ENCODE measurements at places on chromosomes 11 and 22.

GRCh38 chr11:313787-314553 is at the start of gene IFITM1:
TSS of gene IFITM1 (plus strand) at chr11:314040. CDS start at chr11:314171, 131 bp downstream.
- DNase-seq, result peak; percentile 76

GRCh38 chr11:71438650-71439049 is 9.5 kb downstream of the DHCR7 start:
- no peak for DNase-seq

DNA sequence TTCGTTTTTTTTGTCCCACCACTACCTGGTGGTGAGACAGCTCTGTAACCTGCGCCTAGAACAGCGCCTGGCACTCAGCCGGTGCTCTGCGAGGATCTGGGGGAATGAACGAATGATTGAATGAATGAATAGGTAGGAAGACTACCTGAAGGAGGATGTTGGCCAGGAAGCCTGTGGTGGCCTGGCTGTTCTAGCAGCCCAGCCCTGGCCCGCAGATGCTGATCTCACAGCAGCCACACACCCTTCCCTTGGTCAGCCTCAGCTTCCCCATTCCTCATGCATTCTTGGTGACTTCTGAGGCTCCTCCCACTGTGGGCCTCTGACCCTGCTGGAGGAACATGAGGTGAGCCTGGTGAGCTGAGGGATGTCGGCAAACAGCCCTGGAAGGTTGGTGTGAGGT is 3.7 kb downstream of the TRPM5 start:
- DNase-seq, result no peak

GRCh38 chr11:70510106-70510505 is 111.8 kb downstream of the CTTN start:
- DNase-seq, result no peak

- DNase-seq, result no peak
Observed at GRCh38 chr22:46297151-46297812, 612 bp downstream of the GTSE1 start.

GRCh38 chr22:20319041-20319744 is 667 bp downstream of the DGCR6L start:
- DNase-seq, result no peak

DNA sequence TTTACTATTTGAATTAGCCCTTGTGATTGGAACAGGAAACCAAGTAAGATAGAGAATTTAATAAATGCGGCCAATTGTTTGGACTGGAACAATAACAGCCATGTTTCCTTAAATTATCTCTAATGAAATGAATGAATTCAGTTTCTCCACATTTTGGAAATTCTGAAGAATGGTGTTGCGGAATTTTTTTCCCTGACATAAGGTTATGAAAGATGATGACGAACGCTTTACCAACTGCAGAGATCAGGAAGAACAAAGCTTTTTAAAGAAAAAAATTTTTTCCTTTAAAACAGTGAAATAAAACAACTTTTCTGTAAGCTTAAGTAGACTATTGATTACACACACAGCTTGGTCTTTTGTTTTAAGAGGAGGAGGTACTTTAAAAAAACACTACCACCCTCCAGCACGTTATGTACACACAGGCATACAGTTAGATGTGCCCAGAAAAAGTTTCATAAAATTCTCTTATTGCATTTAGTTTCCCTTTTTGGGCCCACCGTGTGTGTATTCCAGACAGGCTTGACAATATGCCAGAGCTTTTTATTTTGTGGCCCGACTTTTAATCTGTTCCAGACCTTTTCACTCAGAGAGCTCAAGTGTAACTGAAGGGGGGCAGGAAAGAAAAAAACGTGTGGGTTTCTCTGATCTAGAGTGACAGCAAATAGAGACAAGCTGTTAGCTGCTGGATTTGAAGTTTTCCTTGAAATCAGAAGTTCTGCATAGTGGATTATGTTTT is 77.3 kb downstream of the YAP1 start:
- DNase-seq, result no peak

DNA sequence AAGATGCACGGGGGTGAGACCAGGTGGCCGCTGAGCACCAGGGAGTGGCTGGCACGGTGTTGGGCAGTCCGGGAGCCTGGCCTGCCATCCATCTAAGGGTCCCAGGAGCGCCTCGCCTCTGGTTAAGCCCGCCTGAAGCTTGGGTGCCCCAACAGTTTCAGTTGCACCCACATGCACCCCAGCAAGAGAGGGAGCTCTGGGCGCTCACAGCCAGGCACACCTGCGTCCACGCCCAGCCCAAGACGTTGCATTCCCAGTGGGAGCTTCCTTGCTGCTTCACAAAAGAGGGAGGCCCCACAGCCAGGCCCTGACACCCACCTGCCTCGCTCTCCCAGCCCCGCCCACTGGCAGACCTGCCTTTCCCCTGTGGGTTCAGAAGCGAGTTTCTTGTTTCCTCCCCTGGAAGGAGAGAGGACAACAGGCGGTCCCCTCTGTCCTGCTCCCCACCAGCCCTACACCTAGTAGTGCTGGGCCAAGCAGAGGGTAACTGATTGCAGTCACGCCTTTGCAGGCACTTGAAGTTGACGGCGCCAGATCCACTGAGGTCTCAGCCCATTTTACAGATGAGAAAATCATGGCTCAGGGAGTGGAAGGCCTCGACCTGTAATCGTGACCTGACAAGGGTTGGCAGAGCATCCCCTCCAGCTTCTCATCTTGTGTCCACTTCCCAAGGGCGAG is 35.4 kb downstream of the OSBPL5 start:
- DNase-seq, result no peak

- no peak for DNase-seq
Observed at GRCh38 chr22:35660291-35661127, 12.3 kb downstream of the APOL6 start.
